ENCODE measurements at places on chromosomes 13 and 19.

GRCh38 chr13:27496006-27496405 lies 45.6 kb upstream of the MTIF3 start:
- no peak for DNase-seq

- no peak for DNase-seq
Measured at GRCh38 chr13:79966059-79966458, 374.9 kb downstream of the SPRY2 start.

DNA sequence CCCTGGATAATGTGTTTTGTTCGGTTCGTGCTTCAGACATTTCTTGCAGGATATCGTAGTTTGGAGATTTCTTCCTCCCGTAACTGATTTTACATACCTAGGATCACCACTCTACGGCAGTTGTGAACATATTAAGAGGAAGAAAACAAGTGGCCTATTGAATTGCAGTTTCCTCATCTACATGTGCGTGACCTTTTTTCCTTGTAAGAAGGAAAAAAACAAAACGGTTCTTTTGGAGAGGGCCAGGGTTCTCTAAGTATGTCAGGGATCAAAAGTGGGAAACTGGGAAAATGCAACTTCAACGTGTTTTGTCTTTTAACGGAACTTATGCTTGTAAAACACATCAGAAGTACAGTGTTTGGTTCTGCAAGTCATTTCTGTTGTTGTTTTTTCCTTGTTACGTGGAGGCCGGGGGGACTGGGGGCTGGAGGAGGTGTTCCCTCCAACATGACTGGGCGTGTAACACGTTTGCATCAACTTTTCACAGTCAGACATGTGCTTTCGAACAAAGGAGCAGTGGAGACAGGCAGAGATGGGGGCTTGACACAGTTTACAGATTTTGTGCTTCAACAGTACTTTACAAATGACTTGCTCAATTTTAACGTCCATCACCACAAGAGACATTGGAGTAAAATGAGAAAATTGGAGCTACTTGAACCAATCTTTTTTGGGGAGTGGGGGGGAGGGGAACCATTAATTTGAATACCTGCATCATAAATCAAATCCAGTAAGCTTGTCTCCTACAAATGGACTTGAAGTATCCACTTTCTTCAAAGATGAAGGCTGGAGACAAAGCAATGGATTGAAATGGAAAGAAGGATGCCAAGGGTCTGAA lies 3.8 kb downstream of the ZC3H4 start:
- DNase-seq = no peak

GRCh38 chr13:25136880-25137787 lies 35.0 kb downstream of the AMER2 start:
- DNase-seq = no peak

Measured in cortex of kidney (tissue), 1 donor.